ENCODE measurements at places on chromosomes 4 and X.

DNA sequence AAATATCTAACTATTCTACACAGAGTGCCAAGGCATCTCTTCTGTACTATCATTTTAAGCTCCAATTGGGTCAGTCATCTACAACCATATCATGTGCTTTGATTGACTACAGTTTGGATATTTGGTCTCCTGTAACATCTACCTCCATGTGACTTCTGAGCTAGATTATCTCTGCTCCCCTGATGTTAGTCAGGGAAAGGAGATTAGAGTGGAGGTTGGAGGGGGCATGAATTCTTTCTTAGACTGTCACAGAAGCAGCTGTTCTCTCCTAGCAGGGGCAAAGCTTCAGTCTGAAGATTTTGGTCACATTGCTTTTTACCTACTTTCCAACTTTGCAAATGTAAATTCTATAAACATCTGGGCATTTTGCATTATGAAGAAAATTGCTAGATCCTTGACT, 62.6 kb upstream of the C4orf54 start:
- DNase-seq, result no peak

GRCh38 chr4:75699299-75699698, 25.1 kb upstream of the USO1 start:
- DNase-seq, result no peak

DNA sequence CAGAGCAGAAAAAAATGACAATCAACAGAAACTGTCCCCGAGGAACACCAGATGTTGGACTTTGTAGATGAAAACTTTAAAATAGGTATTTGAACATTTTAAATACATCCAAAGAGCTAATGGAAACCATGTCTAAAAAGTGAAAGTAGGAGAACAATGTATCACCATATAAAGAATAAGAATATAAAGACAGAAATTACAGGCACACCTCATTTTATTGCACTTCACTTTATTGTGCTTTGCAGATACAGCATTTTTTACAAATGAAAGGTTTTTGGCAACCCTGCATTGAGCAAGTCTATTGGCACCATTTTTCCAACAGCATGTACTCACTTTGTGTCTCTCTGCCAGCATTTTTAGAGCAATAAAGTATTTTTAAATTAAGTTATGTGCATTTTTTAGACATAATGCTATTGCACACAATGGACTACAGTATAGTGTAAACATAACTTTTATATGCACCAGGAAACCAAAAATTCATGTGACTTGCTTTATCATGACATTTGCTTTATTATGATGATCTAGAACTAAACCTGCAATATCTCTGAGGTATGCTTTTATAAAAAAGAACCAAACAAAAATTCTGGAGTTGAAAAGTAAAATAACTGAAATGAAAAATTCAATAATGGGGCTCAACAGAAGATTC, 212.4 kb upstream of the CASK start:
- DNase-seq, result no peak

DNA sequence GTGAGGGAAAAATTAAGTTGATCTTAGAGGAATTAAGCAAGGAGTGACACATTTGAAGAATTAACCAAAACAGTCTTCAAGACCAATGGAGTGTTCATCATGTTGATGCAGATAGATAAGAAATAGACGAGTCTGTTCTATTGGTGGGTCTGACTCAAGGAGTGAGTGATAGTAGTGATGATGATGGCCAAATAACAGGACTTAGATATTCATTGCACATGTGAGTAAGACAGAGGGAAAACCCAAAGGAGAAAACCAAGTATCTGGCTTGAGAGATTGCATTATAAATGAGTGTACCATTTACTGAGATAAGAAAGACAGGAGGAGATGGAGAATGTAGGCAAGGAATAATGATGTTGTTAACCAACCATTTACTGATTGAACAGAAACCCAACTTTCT, 321.3 kb downstream of the ADGRL3 start:
- DNase-seq, result no peak

GRCh38 chr4:28686618-28687017, 1826.0 kb downstream of the STIM2 start:
- no peak for DNase-seq

GRCh38 chrX:17376431-17377077, 1.6 kb downstream of the NHS start:
- no peak for DNase-seq

DNA sequence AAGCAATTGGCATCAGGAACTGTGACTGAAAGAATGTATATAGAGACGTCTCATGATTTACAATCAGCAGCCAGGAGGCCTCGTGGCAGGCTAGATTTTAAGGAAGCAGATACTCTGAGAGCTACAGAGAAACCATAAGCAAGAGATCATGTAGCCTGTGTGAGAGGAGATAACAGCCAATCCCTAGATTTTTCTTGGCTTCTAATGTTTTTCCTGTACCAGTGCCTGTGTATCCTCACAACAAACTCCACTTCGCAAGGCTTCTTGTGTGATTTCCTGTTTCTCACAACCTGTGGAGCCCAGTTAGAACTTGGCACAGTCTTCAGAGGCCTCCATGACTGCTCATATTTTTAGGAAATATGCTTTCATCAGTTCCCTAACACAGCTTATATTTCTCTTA, 147.9 kb downstream of the PTCHD1 start:
- no peak for DNase-seq

DNA sequence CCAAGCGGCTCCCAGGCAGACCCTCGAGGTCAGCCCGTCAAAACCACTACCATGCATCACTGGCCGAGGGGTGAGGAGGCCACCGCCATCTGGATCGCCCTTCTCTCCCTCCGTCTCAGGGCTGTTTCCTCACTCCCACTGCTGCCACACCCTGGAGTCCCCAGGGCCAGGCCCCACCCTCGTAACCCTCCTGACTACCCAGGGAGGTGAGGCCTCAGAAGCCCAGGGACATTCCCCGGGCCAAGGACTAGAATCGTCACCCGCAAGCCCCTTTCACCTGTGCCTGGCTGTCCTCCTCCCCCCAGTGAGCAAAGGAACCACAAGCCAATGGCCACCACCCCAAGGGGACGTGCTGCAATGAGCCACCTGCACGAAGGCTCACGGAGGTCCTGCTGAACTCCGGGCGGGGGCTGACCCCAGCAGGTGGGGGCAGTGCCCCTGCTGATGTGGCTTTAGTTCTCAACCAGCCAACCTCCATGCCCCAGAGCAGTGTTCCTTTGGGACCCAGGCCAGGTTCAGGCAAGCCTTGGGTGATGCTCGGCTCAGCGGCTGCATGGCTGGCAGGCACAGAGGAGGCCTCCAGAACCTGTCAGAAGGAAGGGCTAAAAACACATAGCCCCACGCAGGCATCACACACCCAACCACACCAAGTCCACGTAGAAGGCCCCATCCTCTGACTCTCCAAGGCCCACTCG, 23.8 kb downstream of the PPP2R2C start:
- DNase-seq, result no peak

DNA sequence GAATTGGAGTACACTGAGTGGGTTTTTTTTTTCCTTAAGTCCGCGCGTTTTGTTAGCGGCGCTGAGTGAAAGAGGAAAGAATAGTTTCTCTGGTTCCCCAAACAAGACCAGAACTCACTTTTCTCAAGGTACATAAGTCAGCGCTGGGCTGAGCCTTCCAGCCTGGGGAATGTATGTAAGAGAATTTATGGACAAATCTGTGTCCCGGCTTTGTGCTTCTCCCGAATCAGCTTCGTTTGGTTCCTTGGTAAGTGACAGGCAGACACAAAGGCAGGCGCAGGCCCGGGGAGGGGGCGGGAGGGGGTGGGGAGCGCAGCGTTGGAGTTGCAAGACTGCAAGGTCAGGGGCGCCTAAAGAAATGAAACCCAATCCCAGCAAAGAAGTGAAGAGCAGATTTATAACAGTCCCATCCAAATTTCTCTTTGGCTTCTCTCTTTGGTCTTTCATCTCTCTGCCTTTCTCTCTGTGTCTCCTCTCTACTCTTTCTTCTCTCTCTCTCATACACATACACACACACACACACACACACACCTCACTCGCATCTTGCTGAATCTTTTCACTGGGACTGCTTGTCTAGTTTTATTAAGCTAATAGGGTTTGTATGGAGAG, 981 bp downstream of the TET2 start:
- DNase-seq, result no peak

DNA sequence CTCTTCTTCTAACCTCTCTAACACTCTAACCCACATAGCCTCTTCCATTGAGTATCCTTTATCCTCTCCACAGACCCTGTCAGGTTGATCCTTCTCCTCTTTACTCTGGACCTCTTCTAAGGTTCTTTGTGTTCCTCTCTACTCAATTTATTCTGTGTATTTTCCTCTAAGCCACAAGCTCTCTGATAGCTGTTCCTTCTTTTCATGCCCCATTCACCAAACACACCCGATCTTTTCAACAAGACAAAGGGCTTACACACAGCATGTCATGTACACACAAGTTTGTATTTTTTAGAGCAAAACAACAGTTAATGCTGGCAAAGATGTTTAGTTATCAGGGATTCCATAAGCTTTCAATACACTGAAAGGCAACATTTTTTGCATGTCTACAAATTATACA, 1.9 kb downstream of the SPIN2B start:
- DNase-seq, result no peak

DNA sequence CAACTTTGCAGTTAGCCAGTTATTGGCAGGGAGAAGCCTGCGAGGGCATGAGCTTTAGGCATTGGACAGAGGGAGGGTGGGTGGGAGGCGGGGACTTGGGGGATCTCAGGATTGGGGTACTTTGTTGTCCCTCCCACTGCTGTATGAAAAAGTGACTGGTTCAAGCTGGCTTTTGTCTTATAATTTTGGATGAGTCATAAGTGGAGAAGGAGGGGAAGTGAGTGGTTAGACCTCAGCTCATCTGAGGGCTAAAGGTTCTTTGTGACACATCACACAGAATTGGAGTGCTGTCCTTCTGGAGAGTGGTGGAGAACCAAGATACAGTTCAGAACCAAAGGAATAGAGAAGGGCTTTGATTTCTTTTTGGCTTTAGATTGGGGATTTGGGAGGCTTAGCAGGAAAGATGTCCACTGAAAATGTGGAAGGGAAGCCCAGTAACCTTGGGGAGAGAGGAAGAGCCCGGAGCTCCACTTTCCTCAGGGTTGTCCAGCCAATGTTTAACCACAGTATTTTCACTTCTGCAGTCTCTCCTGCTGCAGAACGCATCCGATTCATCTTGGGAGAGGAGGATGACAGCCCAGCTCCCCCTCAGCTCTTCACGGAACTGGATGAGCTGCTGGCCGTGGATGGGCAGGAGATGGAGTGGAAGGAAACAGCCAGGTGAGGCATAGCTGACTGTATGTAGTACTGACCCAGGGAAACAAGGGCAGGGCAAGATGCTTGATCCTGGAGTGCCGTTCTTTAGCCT, at the start of gene SLC4A4:
Gene SLC4A4, plus strand, starts transcription at position 175 of the 748 bp plus-strand sequence.
- no peak for DNase-seq

DNA sequence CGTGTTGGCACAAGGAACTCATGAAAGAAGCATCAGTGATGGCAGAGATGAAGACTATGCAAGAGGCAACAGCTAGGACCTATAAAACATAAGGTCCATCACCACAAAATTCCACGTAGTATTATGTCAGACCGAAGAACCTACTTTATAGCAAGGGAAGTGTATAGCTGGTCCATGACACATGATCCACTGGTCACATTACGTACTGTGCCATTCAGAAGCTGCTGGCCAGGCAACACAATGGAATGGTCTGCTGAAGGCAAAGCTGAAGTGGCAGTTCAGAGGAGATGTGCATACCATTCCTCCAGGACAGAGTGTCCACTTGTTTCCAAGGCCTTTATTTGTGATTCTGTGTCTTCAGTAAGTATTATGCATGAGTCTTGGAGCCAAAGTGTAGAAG, 215.5 kb upstream of the UGT8 start:
- no peak for DNase-seq
